ENCODE measurements at places on chromosomes 6 and 20.

- DNase-seq: peak; percentile 42
Measured at GRCh38 chr6:6758915-6759654, 170.6 kb downstream of the LY86 start.

- no peak for DNase-seq
Measured at GRCh38 chr6:74356391-74356790, 660.4 kb downstream of the CD109 start.

- DNase-seq: no peak
Measured at GRCh38 chr6:150203871-150204545, 61.2 kb downstream of the PPP1R14C start.

- DNase-seq: no peak
Measured at GRCh38 chr6:85771925-85772430, 129.3 kb upstream of the SYNCRIP start.

- DNase-seq: no peak
Measured at GRCh38 chr6:103893141-103893581, 966.6 kb downstream of the HACE1 start.

DNA sequence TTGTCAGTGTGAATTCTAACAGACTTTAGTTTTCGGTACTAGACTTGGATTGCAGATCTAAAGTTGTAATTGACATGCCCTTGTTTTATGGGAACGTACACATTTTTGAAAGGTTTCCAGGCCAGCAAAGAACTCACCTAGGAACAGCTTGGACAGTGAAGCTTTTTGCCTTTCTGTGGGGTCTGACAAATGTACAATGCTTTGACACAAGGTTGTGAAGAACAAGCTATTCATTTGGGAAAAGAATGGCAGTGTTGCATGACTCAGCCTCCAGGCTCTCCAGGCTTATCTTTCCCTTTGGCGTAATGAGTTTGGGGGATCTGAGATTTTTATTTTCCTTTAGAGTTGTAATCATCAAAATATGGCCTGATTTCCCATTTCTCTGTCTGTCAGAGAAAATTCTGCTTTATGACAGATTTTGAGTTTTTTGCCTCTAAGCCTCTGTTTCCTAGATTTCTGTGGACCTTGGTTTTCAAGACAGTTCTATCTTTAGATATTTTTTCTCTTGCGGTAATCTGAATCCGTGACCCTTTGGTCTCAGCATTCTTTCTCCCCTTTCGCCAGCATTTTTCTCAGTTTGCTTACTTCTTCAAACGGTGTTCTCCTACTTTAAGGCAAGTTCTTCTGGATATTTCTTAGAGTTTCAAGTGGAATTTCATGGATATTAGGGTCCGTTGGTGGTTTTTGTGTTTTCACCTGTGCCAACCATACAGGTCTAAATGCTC lies 221.0 kb downstream of the ADGB start:
- DNase-seq: no peak

- DNase-seq: no peak
Measured at GRCh38 chr6:40379811-40380210, 207.4 kb downstream of the LRFN2 start.

- DNase-seq: no peak
Measured at GRCh38 chr6:1482381-1483166, 93.2 kb downstream of the FOXF2 start.

GRCh38 chr6:130970839-130971410 lies 92.1 kb downstream of the EPB41L2 start:
- DNase-seq: no peak

DNA sequence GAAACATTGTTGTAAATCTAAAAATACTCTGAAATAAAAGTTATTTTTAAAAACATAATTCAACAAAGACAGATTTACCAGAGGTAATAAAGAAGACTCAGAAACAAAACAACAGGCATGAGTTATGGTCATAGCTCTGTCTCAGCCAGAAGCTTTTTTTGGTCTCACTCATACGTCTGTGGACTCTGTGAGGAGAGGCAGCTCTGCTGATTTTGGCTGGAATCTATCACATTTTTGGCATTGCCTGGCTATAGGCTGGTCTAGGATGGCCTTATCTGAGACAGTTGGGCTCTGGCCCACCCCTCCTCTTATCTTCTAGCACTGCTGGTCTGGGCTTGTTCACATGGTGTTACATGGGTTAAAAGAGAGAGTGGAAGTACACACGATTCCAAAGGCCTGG lies 514.0 kb upstream of the BTBD3 start:
- DNase-seq: no peak

DNA sequence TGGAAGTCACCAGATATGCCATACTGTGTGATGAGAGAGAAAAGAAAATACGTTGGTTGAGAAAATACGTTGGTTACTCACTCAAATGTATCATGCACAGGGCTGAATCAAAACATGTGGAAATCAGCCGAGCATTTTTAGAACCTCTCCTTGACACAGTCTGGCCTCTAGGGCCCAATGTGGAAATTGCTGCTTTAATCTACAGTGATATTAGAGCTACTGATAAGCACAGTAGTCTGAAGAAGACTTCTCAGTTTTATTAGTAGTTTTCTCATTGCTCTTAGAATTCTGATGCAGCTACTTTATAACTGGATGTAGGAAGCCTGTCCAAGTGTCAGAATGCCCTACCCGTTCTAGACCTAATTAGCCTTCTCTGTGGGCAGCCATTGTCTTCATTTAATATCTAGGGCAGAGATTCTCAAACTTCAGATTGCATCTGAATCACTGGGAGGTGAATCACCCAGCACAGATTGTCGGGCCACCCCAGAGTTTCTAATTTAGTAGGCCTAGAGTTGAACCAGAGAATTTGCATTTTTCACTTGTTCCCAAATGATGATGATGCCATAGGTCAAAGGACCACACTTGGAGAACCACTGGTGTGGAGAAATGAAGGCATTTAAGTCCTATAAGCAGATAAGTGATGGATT lies 229.1 kb downstream of the PLCB1 start:
- no peak for DNase-seq

GRCh38 chr6:168152306-168152963 lies 73.4 kb upstream of the FRMD1 start:
- no peak for DNase-seq

- no peak for DNase-seq
Measured at GRCh38 chr6:155004576-155005372, 9.7 kb downstream of the TIAM2 start.

- DNase-seq: peak; percentile 48
Measured at GRCh38 chr6:149961728-149962425, 1.9 kb upstream of the ULBP1 start.

DNA sequence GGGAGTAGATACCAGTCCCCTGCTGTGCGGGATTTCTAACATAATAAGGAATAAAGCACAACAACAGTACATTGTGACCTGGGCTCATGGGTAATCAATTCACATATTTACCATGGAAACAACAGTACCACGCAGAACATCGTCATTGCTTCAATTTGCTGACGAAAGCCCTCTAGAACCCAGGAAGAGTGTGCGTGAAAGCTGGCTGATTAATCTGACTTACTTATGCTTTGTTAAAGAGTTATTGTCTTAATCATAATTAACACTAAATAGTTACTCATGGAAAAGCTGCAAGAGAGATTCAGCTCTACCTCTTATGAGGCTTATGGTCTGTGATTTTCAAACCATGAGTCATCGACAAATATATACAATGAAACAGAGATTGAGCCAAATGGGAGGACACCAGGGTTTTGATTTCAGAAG lies 644.3 kb upstream of the AGPAT4 start:
- no peak for DNase-seq

DNA sequence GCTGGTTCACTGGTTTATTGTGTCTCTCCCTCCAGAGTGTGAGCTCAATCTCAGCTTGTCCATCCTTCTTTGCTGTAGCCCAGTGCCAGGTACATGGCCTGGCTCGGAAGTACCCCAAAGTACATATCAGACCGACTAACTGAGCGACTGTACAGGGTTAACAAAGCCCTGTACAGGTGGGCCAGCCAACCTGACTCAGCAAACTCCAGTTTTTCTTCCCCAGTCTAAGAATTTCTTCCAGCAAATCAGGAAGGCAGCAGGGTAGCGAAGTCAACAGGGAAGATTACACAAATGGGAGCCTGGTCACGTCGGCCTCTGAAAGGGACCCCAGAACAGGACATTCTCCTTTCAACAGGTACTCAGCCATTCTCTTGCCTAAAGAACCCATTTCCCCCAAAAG lies 31.3 kb downstream of the ZMYND8 start:
- DNase-seq: no peak

DNA sequence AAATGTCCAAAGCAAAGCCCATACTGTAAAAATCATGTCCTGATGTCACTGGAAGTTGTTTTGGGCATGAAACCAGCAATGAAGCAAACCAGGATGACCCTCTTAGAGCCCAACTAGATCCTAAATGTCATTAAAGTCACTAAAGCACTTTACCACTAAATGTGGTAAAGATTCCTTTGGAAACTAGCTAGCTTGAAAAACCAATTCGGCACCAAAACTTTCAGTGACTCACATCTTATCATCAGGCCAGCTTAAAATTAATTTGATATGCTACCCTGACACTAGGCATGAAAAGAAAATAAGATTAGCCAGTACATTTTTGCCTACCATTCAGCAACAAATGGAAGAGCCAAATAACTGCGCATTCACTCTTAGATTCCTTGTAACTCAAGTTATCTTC lies 145.8 kb downstream of the PACRG start:
- DNase-seq: no peak

GRCh38 chr6:112485827-112486212 lies 138.7 kb downstream of the RFPL4B start:
- DNase-seq: no peak

GRCh38 chr6:21844120-21844917 lies 250.8 kb downstream of the SOX4 start:
- DNase-seq: no peak

- DNase-seq: no peak
Measured at GRCh38 chr6:22409486-22409885, 112.7 kb upstream of the PRL start.

Data from CD4-positive, alpha-beta T cell treated with Interleukin-15 for 1 hour (primary cell).